ENCODE measurements at places on chromosomes 7 and 10.

- no peak for DNase-seq
These were observed 102.0 kb downstream of the PKD1L1 start for GRCh38 chr7:47846138-47846836.

DNA sequence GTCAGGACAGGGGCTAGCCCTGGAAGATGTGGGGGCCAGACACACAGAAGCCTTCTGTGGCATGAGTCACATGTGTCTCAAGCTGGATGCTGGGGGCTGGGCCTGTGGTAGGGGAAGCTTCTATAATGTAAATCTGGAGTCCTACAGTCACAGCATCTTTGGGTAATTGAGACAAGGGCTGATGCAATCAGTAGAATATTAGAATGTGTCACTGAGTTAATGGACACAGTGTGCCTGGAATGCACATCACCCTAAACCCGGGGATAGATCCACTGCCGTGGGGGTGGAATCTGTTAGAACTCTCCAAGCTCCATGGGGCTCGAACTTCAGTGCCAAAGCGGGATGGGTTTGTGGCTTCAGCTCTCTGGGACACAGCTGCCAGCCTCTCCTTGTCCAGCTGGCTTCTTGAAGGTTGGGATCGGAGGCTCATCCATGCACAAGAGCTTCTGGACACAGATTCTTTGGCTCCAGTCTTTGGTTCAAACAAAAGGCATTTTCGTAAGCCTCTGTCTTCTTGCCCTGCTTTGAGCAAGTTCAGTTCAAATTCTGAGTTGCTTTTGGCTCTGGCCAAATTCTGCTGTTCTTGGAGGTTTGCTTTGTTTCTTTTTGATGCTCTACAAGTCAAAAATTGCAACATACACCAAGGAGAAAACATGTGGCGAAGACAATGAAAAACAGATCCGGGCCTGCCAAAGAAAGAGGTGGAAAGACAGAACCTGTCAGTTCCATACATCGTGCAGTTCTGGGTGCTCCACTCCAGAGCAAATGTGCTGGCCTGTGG is 194.8 kb upstream of the ZNF32 start:
- DNase-seq: no peak

DNA sequence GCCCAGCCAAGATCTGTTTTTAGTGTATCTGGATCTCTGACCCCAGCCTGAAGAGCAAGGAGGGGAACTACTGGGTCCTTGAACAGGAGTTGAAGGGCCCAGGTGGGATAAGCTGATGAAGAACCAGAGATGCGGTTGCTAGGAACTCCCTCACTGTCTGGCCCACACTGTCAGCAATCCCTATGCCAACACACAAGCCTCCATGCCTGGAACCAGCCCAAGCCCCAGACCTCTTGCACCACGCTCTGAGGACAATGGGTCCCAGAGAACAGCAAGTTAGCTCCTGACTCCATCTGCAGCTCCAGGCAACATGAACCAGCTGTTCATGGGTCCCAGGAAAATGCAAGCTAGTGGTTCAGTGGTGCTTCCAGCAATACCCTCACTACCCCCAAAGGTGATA is 2.4 kb downstream of the NAT16 start:
- DNase-seq: no peak

DNA sequence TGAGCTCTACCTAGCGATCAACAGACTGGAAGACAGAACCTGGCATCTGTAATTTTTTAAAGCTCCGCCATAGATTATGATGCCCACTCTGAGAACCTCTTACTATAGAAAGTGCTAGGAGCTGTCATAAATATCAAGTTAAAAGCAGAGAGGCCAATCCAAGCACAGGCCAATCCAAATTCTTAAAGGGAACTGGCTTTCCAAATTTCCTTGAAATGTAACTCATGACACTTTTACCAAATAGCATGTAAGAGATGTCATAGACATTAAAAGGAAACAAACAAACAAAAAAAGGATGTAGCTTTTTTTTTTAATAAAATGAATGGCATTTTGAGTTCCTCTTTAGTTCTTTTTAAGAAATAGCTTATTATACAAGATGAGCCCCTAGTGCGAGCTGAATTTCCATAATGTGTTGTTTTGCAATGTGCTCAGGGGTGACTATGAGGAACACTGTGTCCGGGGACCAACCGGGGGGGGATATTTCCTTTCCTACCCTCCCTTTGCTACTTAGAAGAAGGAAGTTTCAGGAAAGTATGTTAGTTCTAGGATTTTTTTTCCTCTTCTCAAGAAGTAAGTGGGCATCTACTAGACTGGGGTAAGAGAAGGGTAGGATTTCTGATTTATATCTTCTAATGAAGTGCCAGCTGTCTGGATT is 23.7 kb upstream of the MRC1 start:
- no peak for DNase-seq

DNA sequence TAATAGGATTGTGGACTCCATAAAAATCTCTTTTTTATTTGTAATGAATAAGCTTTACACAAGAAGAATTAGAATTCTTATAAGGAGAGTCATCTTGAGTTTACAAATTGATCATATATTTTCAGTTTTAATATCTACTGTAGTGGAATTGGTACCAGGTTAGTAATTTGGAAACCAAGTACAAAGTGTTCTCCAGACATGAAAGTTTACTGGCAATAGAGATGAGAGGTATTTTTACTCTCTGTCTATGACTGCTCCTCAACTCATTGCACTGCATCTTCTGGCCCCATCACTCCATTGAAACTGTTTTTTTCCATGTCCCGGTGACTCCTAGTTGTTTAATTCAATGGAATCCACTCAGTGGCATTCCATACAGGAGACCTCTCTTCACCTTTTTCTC is 164.5 kb upstream of the SMIM30 start:
- DNase-seq: no peak

- no peak for DNase-seq
These were observed 106.6 kb upstream of the TNS3 start for GRCh38 chr7:47688311-47689100.

GRCh38 chr10:75111365-75111906 is at the start of gene SAMD8:
SAMD8 (plus strand) TSS chr10:75111656; CDS start chr10:75150529, 38,873 bp downstream.
- DNase-seq: peak; percentile 89

DNA sequence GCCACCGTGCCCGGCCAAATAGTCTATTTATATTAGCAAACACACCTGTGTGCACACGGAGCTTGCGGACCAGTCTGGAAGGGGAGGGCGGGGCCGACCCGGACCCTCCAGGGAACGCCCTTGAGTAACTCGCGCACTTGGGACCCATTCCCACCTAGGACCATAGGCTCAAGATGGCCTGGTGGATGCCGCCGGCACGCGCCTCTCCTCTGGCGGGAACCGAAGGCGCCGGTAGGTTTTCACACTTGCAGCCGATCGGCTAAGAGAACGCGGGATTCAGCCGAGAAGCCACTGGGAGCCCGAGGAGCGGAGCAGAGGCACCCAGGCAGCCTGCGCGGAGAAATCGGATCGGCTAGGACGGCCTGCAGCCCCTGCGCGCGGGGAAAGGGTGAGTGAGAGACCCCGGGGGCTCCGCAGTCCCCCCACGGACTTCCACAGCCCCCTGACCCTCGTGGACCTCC is 18.9 kb downstream of the IFT22 start:
- no peak for DNase-seq

- DNase-seq: no peak
These were observed 51.3 kb downstream of the FAM13C start for GRCh38 chr10:59311025-59311424.

DNA sequence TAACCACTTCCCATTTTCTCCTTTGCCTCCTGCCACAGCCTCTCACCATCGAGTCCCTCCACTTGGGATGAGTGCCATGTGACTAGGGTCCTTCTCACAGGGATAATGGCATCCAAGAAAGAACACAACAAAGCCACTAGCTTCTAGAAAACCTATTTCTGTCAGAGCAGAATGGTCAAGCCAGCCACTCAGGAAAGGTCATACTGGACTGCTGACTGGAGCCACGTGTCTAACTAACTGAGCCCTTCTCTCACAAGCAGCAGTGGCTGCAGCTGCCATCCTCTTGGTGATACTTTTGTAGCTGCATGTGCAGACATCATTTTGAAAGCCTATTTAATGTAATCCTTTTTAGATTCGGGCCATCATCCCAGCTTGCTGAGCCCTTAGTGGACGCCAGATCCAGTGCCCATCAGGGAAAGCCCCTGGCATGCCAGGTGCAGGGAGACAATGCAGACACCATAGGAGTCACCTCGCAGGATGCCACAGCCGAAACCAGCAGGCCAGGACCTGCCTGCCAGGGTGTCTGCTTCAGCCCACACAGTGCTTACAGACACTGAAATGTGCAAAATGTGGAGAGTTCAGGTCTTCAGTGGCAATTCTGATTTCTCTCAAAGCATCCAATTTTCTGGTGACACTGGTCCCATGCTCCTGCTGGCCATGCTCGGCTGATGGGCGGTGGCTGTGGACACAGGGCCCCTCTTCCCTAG is 98.3 kb upstream of the DDC start:
- DNase-seq: no peak

DNA sequence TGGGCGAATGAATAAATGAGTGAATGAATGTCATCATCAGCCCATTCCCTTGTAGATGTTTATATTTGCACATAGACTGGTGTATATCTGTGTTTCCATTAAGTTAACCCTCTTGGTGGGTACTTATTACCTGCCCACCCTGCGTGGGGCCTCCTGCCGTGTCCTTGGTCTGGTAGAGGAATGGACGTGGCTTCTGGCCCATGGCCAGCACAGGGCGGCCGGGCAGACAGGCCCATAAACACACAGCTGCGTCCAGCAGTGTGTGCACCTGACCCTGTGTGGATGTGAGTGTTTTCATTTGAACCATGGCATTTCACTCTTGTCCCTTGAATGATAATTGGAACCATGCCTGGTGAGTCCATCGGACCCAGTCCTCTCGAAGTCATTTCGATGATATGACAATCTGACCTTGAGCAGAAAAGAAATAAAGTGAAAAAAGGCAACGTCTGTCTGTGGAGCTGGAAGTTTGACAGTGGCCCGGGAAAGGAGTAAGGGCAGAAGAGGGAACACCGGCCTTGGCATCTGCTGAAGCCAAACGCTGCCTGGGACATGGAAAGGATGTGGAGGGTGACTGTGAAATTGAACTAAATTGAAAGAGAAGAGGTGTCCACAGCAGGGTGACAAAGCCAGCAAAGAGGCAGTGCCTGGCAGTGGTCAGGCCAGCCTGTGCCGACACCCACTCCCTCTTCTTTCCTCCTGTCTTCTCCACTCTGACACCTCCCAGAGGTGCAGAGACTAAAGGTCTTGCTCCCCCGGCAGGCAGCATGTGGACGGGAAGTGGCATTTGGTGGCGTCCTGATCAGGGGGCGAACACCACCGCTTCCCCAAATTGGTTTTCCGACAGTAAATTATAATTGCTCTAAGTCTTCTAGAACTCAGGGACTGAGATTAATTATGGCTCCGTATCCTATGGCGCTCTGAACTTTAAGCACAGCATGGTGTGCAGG is 199.0 kb upstream of the ZMIZ1 start:
- no peak for DNase-seq

DNA sequence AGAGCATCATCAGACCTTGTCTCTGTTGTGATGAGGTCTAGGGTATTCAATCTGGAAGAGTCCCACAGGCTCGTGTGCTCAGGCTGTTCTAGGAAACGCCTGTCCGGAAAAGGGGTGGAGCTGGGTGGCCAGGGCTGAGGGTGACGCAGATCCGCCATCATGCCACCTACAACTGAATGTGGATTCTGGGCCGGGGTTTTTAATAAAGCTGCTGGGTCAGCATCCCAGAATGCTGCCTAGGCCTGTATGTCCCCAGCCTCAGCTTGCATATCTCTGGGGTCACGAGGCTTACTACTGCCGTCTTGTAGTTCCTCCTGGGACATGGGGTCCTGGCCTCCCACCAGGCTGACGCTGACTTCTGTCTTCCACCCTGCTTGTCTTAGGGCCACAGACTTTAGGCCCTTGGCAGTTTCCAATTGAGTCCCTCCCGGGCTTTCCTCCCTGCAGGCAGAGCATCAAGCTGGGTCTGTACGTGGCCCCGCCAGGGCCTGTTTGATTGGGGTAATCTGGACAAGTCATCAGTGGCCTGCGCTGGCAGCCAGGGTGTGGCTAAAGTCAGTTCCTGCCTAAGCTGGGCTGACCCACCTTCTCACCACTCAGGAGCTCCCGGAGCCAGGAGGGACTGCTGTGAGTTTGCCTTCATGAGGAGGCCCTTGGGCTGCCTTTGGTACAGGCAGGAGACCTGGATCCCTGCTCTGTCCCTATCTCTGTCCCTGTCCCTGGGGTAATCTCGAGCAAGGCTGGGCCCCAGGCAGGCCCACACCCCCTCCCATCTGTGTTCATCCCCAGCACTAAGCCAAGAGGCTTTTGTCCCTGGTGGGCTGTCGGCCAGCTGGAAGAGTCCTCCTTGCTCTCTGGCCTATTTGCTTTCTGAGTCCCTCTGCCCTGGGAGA is 79.9 kb downstream of the ZMIZ1 start:
- DNase-seq: no peak

DNA sequence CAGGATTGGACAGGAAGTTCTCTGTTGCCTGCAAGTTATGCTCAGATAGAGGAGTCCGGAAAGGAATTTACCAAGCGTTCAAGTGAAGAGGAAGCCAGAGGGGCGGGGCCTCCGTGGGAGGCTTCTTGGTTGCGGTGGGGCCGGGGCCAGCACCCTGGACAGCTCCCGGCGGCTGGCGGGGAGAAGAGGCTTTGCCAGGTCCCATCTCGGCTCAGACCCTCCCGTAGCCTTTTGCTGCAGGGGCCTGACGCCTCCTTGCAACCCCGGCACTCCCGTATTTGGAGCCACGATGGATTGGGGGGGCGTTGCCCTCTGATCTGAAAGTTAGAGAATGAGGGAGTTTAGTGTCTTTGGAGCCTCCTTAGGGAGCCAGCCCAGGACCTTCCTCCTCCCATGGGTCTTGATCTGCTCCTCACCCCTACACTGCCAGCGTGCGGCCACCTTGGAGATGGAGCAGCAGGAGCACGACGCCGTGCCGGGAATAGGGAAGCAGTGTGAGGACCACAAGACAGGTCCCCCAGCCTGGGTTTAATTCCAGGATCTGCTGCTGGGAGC is 3.1 kb upstream of the SLC18A3 start:
- DNase-seq: peak; percentile 18

DNA sequence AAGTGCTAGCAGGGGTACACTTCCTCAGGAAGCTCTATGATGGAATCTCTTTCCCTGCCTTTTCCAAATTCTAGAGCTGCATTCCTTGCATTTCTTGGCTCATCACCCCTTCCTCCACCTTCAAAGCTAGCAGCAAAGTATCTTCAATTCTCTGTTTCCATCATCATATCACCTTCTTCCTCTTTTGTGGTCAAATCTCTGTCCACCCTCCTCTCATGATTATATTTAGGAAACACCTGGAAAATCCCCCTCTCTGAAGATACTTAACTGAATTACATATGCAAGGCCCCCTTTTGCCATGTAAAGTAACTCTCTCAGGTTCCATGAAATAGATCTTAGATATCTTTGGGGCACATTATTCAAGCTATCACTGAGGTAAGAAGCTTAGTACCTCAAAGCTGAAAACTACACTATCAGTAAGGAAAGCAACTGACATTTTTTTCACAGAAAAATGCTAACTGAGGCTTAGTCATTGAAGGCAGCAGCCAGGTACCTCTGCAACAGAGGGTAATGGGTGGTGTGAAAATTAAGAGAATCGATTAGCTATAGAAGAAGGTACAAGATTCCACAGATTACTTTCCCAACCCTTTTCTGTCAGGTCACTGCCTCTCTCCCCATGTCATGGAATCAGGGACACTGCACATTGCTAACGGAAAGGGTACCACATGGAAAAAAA is 197.3 kb downstream of the MACC1 start:
- no peak for DNase-seq

- no peak for DNase-seq
These were observed 133.6 kb downstream of the ZMIZ1 start for GRCh38 chr10:79202188-79203013.
